ENCODE measurements at places on chromosomes 11 and 22.

- DNase-seq: no peak
- no peaks in the 10 kb centered on the region for H3K4me1 ChIP-seq
- no peaks in the 10 kb centered on the region for H3K27me3 ChIP-seq
- H3K4me3 ChIP-seq: no peak overlapping the region
- H3K36me3 ChIP-seq: no peaks in the 10 kb centered on the region
- no peak overlapping the region for H3K27ac ChIP-seq
Observed at GRCh38 chr22:30628491-30628890, 7.1 kb upstream of the SLC35E4 start.

DNA sequence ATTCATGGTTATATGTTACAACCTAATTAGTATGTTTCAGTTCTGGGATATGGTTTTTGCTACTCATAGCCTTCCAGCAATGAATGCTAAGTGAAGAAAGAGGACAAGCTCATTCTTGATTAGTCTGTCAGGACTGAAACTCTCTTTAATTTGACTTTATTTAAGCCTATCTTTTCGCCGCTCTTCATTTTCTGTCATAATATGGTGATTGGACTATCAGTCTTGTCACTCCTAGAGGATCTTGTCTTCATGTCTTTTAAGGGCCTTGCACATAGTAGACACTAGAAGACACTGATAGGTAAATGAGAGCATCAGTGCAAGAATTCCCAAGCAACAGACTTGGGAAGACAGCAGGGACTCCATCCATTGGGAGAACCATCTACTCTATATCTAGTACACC is 18.9 kb upstream of the MTCH2 start:
- no peak overlapping the region for H3K4me3 ChIP-seq
- no peaks in the 10 kb centered on the region for H3K36me3 ChIP-seq
- DNase-seq: no peak
- no peak overlapping the region for H3K27ac ChIP-seq
- no peaks in the 10 kb centered on the region for H3K27me3 ChIP-seq

GRCh38 chr11:19771463-19771862 is 58.8 kb downstream of the NAV2 start:
- H3K4me3 ChIP-seq: no peak overlapping the region
- H3K27ac ChIP-seq: no peak overlapping the region
- H3K4me1 ChIP-seq: no peaks in the 10 kb centered on the region
- DNase-seq: no peak
- H3K36me3 ChIP-seq: no peaks in the 10 kb centered on the region

GRCh38 chr11:61749591-61750217 is 2.7 kb upstream of the MYRF start:
- no peak overlapping the region for H3K4me3 ChIP-seq
- DNase-seq: no peak
- H3K4me1 ChIP-seq: peaks cover 10% of the 10 kb centered on the region
- H3K27ac ChIP-seq: no peak overlapping the region
- H3K27me3 ChIP-seq: no peaks in the 10 kb centered on the region

- peaks cover 11% of the 10 kb centered on the region for H3K27me3 ChIP-seq
- H3K4me3 ChIP-seq: no peak overlapping the region
- peaks cover 10% of the 10 kb centered on the region for H3K4me1 ChIP-seq
- H3K27ac ChIP-seq: no peak overlapping the region
Observed at GRCh38 chr11:75236062-75236461, 4.5 kb upstream of the TPBGL start.

GRCh38 chr22:46062971-46063631 is 86.1 kb upstream of the WNT7B start:
- no peak overlapping the region for H3K4me3 ChIP-seq
- no peak for DNase-seq
- no peaks in the 10 kb centered on the region for H3K27me3 ChIP-seq
- H3K36me3 ChIP-seq: no peaks in the 10 kb centered on the region

DNA sequence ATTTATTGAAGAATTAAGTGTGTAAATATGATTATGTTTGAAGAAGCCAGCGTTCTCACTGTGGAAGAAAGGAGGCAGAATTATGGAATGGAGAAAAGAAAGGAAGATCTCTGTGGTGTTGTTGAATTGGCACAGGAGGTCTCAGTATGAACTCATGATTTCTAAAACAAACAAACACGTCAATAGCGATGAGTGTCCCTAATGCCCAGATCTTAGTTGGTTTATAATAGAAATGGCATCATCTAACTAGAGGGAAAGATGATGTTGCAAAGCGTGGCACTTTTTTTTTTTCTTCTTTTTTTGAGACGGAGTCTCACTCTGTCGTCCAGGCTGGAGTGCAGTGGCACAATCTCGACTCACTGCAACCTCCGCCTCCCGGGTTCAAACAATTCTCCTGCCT is 39.2 kb upstream of the SLN start:
- no peak overlapping the region for H3K4me3 ChIP-seq
- no peaks in the 10 kb centered on the region for H3K36me3 ChIP-seq
- no peak overlapping the region for H3K27ac ChIP-seq
- no peaks in the 10 kb centered on the region for H3K4me1 ChIP-seq

- H3K27me3 ChIP-seq: no peaks in the 10 kb centered on the region
- peaks cover 13% of the 10 kb centered on the region for H3K4me1 ChIP-seq
- no peaks in the 10 kb centered on the region for H3K36me3 ChIP-seq
Observed at GRCh38 chr22:39893526-39893925, at the start of gene ENTHD1. ENTHD1 (minus strand) TSS chr22:39893760; CDS start chr22:39887748, 6,012 bp downstream.

DNA sequence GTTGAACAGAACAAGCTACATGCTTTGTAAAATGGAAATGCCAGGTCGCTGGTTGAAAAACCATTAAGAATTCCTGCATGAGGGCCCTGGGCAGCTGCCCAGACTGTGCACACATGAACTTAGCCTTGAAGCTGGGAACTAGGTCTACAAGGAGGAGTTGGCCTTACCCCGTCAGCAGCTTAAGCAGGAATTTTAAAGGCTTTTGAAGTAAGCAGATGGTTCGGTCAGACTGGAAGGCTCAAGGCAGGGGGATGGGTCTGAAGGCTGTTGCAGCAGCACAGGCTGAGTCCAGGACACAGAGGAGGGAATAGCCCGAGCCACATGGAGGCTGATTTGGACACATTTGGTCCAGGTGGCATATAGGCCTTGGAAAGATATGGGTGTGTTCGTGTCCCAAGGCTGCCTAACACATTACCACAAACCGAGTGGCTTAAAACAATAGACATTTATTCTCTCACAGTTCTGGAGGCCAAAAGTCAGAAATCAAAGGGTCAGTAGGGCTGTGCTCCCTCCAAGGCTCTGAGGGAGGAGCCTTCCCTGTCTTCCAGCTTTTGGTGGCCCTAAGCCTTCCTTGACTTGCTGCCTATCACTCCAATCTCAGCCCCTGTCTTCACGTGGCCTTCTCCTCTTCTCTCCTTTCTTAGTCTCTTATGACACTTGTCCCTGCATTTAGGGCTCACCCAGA is 11.6 kb downstream of the LIF start:
- no peak for DNase-seq
- H3K36me3 ChIP-seq: no peaks in the 10 kb centered on the region
- H3K4me3 ChIP-seq: no peak overlapping the region
- H3K4me1 ChIP-seq: no peaks in the 10 kb centered on the region
- no peak overlapping the region for H3K27ac ChIP-seq

DNA sequence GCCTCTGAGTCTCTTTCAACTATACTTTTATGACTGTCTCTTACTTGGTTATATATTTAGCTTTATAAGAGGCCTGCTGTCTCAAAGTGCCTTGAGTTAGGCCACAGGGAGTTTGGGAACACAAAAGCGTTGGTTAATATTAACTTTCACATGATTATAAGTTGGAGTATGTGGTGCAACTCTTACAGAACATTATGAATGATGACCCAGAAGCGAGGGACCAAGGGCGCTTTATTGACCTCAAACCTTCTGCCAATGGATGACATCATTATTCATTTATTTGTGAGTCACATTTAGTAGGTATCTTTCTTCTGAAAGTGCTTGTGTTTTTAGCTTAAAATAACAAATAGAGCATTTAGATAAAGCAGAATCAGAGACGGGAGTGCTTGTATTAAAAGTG is 298.0 kb upstream of the ZC3H12C start:
- H3K27me3 ChIP-seq: no peaks in the 10 kb centered on the region
- H3K36me3 ChIP-seq: no peaks in the 10 kb centered on the region
- H3K27ac ChIP-seq: no peak overlapping the region

- H3K4me3 ChIP-seq: no peak overlapping the region
- H3K36me3 ChIP-seq: no peaks in the 10 kb centered on the region
- DNase-seq: no peak
- H3K27me3 ChIP-seq: no peaks in the 10 kb centered on the region
- no peak overlapping the region for H3K27ac ChIP-seq
Observed at GRCh38 chr11:47087801-47088200, 88.9 kb downstream of the ARFGAP2 start.

GRCh38 chr11:91241226-91241625 is 983.4 kb upstream of the FAT3 start:
- H3K4me3 ChIP-seq: no peak overlapping the region
- no peak for DNase-seq
- no peak overlapping the region for H3K27ac ChIP-seq
- no peaks in the 10 kb centered on the region for H3K4me1 ChIP-seq
- H3K27me3 ChIP-seq: no peaks in the 10 kb centered on the region
- no peaks in the 10 kb centered on the region for H3K36me3 ChIP-seq

DNA sequence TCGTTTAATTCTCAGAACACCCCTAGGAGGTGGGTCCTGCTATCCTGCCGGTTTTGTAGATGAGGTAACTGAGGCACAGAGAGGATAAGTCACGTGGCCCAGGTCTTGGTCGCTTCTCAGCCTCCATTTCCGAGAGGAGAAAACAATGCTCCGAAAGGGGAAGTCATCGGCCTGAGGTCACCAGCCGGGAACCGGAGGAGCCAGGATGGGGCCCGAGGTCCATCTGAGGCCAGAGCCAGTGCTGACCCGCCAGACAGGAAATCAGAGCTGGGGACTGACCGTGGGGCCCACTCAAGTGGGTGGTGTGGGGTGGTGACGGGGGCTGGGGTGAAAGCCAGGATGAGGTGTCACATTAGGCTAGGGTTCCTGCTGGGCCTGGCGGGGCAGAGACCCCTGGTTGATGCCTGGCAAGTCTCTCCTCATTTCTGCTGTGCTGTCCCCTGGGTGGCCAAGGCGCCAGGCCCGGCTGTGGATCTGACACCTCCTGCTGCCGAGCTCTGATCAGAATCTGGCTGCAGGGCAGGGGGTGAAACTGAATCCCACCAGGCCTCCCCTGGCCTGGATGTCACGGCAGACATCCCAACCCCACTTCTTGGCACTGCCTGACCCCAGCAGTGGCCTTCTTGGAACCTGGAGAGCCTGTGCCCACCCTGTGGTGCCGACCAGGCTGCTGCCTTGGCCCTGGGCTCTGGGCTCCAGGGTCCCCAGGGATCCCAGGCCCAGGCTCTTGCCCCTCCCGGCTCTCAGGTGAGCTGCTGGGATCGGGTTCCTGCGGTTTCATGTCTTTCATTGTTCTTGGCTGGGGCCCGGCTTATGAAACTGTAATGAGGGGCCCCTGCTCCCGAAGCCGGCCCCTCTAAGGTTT is 12.0 kb downstream of the TRIOBP start:
- no peak overlapping the region for H3K27ac ChIP-seq
- H3K27me3 ChIP-seq: no peaks in the 10 kb centered on the region
- H3K4me3 ChIP-seq: no peak overlapping the region
- DNase-seq: no peak
- no peaks in the 10 kb centered on the region for H3K4me1 ChIP-seq
- H3K36me3 ChIP-seq: no peaks in the 10 kb centered on the region

GRCh38 chr11:27740362-27741013 is 40.2 kb upstream of the BDNF start:
- no peak overlapping the region for H3K27ac ChIP-seq
- H3K27me3 ChIP-seq: no peaks in the 10 kb centered on the region
- H3K4me3 ChIP-seq: no peak overlapping the region
- no peaks in the 10 kb centered on the region for H3K4me1 ChIP-seq

GRCh38 chr11:28616160-28616965 is 508.2 kb downstream of the METTL15 start:
- no peaks in the 10 kb centered on the region for H3K27me3 ChIP-seq
- no peak for DNase-seq
- H3K4me3 ChIP-seq: no peak overlapping the region
- no peaks in the 10 kb centered on the region for H3K4me1 ChIP-seq
- no peak overlapping the region for H3K27ac ChIP-seq
